Kidney (tissue), 22 donors: ENCODE measurements at places on chromosomes 5 and 9.

- no peak for DNase-seq
- no peak overlapping the region for H3K27ac ChIP-seq
- H3K27me3 ChIP-seq: no peaks in the 10 kb centered on the region
- H3K4me1 ChIP-seq: no peaks in the 10 kb centered on the region
- no peaks in the 10 kb centered on the region for H3K36me3 ChIP-seq
- H3K4me3 ChIP-seq: no peak overlapping the region
Observed at GRCh38 chr5:110840347-110840960, 101.6 kb downstream of the SLC25A46 start.

GRCh38 chr9:112037281-112038016, 137.6 kb downstream of the SUSD1 start:
- H3K4me3 ChIP-seq: no peak overlapping the region
- DNase-seq: no peak
- no peak overlapping the region for H3K27ac ChIP-seq
- no peaks in the 10 kb centered on the region for H3K36me3 ChIP-seq
- no peaks in the 10 kb centered on the region for H3K27me3 ChIP-seq

- no peak overlapping the region for H3K4me3 ChIP-seq
- H3K27me3 ChIP-seq: no peaks in the 10 kb centered on the region
- no peak for DNase-seq
- no peaks in the 10 kb centered on the region for H3K4me1 ChIP-seq
- H3K27ac ChIP-seq: peak overlapping the region; percentile 61
Observed at GRCh38 chr9:121359351-121360294, 10.4 kb downstream of the STOM start.

DNA sequence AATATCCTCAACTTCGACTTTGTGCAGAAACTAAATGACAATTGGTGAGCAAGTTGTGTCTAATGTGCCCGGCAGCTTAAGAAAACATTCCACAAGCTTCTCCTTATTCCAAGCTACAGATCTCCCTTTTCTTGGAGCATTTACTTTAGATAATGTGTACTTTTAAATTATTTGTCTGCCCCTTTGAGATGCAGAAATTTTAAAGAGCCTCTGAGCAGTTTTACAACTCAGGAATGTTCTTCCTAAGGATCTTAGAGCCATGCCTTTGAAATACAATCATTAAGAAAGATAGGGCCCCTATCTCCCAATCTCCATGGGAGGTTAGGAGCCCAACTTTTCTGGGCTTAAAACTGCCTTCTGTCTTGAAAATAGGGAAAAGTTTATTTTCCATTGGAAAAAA, 723.7 kb upstream of the COX7C start:
- no peaks in the 10 kb centered on the region for H3K4me1 ChIP-seq
- H3K4me3 ChIP-seq: no peak overlapping the region
- no peaks in the 10 kb centered on the region for H3K27me3 ChIP-seq
- no peak overlapping the region for H3K27ac ChIP-seq
- no peaks in the 10 kb centered on the region for H3K36me3 ChIP-seq

DNA sequence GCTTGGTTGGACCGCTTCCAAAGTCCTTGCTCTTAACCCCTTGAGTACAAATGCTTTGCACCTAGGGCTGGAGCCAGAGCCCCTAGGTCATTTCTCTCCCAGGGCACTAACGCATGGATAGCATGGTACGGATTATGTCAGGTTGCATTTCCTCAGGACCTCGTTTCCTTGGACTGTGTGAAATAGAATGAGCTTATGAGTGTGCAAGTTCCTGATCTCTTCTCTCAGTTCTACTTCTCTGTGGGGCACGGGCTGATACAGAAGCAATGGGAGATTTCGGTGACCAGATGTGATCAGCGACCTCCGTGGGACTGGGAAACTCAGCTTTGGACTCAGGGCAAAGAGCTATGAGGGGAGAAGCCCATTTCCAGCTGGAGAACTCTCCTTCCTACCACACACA, 14.2 kb downstream of the SPARC start:
- peak overlapping the region; percentile 91 for H3K27ac ChIP-seq
- H3K4me1 ChIP-seq: peaks cover 53% of the 10 kb centered on the region
- H3K36me3 ChIP-seq: peaks cover 10% of the 10 kb centered on the region
- DNase-seq: no peak
- H3K27me3 ChIP-seq: no peaks in the 10 kb centered on the region
- H3K4me3 ChIP-seq: no peak overlapping the region
